ENCODE measurements at places on chromosomes 12 and 14. TPM values are rescaled to one million over a fixed set of nuclear protein-coding genes. Genes with fewer than 3 reads are reported as not detected.

PPP4R4 gene
- 9.5 TPM for total RNA-seq

CPNE6 gene
- 0.12 TPM for total RNA-seq

RTL1 gene
- not detected for total RNA-seq

FAM90A1 gene
- 1.3 TPM for total RNA-seq

DNA sequence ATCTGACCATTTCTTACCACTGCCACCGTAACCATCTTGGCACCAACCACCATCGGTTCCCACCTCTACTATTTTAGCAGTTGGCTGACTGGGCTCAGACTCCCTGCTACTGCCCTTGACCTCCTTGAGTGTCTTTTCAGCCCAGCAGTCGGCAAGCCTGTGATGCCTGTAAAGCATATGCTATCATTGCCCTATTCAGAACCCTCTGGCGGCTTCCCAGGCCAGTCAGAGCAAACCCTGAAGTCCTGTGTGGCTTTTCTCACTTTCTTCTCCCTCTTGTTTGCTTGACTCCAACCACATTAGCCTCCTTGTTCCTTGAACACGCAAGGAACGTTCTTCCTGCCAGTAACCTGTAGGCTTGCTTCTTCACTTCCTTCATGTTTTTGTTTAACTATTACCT is 6.2 kb downstream of the IRAK3 start:
- DNase-seq = no peak

- no peak for DNase-seq
These were observed 1241.4 kb upstream of the TMEM132C start for GRCh38 chr12:127025545-127025944.

DNA sequence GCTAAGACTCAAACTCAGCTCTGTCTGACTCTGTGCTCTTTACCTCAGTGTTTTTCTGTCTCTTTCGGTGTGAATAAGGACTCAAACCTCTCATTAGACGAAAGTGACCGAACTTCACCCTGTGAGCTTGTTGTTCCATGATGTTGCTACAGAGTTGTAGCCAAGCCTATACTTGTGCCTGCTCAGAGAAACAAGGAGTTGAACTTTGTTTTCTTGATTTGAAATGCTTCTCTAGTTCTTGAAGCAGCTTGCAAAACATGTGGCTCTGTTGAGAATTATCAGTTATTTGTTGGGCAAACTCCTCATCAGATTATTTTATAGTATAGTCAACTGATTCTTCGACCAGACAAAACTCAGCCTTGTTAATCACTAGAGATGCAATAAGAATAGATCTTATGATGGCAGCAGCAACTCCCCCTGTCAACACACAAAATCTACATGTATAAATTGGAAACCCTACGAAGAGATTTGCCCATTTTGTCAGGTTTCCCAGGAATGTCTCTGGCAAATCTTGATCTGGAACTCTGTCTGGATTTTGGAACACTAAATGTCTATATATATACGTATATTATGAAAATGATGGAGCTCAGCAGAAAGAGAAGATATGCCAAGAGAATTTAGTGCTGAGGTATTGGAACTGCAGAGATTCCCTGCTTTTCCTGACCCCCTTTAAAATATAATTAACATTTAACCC is 146.8 kb downstream of the TTLL5 start:
- DNase-seq = no peak

DNA sequence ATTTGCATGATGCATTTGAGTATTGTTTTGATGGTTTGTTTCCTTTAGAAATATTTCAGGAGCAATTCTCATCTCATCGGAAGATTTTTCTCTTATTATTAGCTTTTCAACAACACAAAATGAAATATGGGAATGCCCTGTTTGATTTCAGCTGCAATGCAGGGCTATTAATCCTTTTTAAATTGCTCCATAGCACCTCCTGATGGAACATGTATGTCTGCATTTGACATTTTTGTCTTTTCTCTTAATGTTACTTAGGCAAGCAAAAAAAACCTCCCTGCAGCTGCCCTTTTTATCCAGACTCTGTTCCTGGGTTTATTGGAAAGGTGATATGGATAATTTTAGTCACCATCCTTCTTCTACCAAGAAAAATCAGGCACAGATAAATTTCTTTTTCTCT is 895.8 kb downstream of the RPS29 start:
- no peak for DNase-seq

GRCh38 chr14:73397810-73398209 is 60.5 kb downstream of the NUMB start:
- no peak for DNase-seq

DNA sequence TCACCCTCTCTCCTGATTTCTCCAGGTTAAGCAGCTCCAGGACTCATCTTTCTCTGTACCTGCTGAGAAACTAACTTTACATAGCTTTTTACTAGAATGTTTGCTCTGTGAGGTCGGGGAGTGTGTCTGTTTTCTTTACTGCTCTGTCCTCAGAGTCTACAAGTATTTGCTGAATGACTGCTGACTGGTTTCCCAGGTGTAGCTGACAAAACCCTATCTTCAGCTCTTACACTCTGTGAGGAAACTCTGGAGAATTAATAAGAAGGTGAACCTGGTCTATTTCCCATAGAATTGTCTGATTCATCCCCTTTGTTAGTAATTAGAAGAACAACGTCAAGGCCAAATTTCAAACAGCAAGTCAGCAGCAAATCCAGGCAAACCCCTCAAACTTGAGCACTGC is 226.8 kb downstream of the ZFP36L1 start:
- DNase-seq = no peak

DNA sequence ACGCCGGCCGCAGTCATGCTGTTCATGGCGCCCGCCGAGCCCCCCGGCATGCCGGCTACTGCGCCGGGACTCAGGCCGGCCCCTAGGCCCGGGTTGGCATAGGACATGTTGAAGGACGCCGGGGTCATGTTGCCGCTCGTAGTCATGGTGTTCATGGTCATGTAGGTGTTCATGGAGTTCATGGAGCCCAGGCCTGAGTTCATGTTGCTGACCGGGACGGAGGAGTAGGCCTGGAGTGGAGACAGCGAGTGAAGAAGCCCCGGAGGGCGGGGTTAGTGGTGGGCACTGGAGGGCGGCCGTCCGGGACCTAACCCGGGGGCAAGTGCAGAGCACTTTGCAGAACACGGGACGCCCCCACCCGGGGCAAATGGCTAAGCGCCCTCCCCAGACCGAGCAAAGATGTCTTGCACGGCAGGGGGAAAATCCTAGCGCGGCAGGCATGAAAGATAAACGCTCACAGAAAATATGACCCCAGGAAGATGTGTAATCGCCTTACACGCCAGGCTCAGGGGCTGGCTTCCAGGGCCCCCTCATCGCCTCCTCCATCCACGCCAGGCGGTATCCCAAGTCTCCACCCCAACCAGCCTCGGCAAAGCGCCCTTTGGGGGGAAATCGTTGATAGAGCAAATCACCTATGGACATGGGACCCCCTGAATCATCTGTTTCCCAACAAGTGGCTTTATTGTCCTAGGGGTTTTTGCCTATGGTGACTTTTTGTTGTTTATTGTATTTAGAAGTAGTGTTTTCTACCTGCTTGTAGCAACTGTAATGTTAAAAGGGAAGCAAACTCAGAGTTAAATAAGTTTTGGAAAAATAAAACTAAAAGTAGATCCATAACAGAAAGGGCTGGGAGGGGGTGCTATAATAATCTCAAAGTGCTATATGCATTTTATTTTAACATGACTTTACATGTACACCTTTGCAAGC is 2.3 kb downstream of the FOXA1 start:
- no peak for DNase-seq

Data from activated T-cell treated with anti-CD3 and anti-CD28 coated beads, Interleukin-2, amount 50 U/mL, for 72 hours (primary cell).